Lower leg skin (tissue), 4 donors: ENCODE measurements at places on chromosomes 1 and 21.

- no peak for DNase-seq
These were observed 139.3 kb upstream of the SGIP1 start for GRCh38 chr1:66394603-66395002.

GRCh38 chr21:32386195-32386870 is 6.5 kb downstream of the URB1 start:
- DNase-seq, result no peak

DNA sequence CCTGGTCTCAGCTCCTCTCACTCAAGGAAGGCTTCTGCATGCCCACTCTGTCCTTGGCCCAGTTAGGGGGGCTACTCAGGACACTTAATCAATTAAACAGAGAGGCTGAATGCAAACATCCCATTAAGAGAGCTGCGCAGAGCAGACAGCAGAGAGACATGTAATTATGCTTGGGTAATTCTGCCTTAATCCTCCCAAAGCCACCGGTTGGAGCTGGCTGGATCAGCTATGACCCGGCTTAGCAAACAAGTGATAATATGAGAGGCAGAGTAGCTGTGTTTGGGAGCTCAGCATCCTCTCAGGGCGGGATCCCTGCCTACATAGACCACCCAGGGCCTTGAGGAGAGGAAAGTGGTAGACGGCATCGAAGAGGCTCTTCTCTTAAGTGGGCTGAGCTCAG is 183.2 kb downstream of the GRIK3 start:
- no peak for DNase-seq

DNA sequence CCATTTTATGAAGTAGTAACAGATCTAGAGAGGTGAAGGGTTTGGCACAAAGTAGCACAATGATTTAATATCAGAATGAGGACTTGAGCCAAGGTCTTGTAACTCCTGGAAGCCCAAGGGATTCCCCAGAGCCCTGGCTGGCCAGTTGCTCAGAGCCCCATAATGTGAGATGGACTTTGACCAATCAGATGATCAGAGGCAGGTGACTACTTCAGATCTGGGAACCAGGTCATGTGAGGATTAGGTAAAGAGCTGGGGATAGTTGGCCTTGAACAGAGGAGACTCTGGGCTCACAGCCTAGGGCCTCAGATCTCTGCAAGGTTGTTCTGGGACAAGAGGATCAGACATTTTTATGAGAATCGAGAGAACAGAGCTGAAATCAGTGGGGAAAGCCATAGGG is 18.9 kb downstream of the SHISAL2A start:
- DNase-seq, result no peak

GRCh38 chr1:60657926-60658325 is 424.4 kb upstream of the NFIA start:
- DNase-seq, result no peak

DNA sequence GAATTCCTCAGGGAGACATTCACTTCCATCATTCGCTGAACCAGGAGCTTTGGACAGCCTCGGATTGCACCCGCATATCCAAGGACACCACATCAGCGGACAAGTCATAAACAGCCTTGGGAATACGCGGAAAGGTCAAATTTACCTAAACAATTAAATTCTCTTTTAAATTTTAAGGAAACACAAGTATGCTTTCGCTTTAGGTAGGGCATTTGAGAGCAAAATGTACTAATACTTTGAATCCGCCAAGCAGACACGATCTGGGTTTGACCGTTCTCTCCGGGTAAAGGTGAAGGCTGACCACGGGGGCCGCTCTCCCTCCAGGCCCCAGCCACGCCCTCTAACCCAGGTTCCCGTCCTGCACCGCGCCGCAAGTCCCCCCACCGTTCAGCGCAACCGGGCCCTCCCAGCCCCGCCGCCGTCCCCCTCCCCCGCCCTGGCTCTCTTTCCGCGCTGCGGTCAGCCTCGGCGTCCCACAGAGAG is 479 bp upstream of the ACADM start:
- peak; percentile 50 for DNase-seq

GRCh38 chr1:64744492-64745180 is at the start of gene RAVER2:
TSS of gene RAVER2 (plus strand) at chr1:64745075. CDS start at chr1:64745173, 98 bp downstream.
- DNase-seq, result peak; percentile 92
